ENCODE measurements at places on chromosomes 2 and 18.

DNA sequence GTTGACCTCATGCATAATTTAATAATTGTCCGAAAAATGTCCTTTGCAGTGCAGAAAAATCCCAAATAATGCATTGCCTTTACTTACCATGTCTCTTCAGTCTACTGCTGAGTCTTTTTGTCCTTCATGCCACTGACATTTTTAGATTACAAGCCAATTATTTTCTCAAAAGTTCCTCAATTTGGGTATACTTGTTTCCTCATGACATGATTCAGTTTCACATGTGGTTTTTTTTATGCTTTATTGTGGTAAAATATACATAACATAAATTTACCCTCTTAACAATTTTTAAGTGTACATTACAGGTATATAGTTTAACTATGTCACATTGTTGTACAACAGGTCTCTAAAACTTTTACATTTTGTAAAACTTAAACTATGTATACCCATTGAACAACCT is 81.0 kb downstream of the EPC2 start:
- no peak for DNase-seq

DNA sequence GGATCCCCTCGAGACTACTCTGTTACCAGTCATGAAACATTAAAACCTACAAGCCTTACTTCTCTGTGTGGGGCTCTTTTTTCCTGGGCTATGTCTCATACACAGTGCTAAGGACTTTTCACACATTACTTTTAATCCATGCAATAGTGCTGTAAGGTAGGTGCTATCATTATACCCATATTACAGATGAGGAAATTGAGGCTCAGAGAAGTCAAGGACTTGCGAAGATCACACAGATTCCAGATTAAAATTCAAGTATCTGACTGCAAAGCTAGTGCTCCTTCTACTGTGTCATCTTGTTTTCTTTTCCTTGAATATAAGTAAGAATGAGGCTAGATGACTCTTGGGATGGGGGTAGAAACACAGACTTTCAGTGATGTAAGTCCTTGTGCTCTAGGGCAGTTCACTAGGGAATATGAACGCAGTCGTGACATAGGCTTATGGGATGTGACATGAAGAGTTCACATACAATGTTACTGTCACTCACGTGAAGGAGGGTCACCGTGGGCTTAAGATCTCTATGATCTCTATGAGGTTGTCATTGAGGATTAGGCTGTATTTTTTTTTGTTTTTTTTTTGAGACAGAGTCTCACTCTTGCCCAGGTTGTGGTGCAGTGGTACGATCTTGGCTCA is 7.0 kb upstream of the DGUOK start:
- no peak for DNase-seq

GRCh38 chr2:26847307-26847654 is 651 bp upstream of the DPYSL5 start:
- no peak for DNase-seq

DNA sequence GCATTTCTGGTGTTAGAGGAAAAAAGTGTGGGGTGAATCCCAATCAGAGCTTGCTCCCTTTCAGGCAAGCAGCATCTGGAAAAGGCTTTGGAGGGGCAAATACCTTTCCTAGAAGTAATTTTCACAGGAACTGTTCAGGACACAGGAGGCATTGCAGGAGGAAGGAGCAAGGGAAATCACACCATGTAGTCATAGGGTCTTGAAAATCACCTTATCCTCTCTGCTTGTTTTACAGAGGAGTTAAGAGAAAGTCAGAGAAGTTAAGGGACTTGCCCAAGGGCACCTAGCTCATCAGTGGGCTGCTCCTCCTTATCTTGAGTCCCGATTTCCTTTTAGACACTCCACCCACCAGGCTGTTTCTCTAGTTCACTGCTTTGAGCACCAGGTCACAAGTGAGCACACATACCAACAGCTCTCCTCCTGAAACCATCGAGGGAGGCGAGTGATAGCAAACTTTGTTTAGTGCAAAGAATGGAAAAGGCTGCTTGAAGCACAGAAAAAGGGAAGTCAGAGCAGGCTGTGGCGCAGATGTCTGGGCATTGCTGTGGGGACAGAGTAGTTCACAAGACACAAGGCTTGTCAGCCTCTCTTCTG is 89.2 kb upstream of the CXCR4 start:
- DNase-seq, result no peak

DNA sequence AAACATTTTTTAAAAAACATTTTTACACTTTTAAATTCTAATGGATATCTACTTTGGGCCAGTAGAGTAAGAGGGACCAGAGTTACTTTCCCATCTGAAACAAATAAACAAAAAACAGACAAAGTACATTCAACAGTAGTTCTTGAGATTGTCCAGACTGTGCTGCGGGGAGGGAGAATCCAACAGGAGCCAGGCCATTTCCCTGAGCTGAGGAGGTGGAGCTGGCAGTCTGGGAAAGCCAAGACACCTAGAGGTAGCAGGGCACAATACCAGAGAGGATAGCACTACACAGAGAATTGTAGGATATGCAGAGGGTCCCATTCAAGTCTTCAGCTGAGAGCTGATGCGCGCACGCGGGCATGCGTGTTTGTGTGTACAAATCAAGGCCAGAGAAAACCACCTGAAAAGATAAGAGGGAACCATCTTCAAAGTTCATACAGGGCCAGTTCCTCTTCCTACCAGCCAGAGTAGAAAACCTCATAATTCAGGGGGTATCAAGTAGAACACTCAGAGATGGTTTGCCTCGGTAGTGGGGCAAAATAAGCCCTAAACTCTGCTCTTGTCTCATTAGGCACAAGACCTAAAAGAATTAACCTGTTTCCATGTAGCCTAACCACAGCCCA is 44.0 kb downstream of the PTRHD1 start:
- peak; percentile 51 for DNase-seq

- DNase-seq, result peak; percentile 85
Measured at GRCh38 chr2:30239308-30239985, 8.1 kb downstream of the LBH start.

DNA sequence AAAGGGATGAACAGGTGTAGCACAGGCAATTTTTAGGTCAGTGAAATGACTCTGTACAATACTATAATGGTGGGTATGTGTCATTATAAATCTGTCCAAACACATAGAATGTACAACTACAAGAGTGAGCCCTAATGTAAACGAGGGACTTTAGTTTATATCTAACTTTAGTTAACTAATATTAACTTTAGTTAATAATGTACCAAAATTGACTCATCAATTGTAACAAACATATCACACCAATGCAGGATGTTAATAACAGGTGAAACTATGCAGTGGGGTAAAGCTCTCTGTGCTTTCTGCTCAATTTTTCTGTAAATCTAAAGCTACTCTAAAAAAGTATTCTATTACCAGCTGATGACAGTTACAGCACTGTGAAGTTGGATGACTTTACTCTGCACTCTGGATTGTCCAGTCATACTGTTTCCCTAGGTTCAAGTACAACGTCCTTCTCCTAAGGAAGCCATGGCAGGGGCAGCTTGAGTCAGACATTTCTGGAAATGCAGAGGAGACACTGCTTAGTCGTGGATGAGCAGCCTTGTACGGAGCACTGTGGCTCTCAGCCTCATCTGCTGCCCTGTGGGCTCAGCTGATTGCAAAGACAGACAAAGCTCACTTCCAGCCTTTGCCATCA is 26.1 kb downstream of the TGFA start:
- DNase-seq, result no peak

DNA sequence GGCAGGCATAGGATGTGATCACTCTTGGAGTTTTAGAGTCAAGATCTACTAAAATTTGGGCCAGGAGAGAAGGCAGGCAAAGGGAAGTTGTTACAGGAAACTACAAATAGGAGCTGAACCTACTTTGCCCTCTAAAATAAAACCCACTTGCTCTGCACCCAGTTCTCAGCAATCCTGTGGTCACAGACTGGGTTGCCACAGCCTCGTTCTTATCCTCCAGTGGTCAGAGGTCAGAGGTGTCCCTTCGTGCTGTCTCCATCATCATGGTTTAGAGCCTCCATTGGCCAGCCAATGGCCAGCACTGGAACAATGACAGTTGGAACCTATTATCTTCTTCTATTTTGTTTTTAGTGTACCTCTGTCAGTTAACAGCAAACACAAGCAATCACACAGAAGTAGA is 90.7 kb upstream of the TNP1 start:
- DNase-seq, result no peak

All from H7 (cell line).